Keratinocyte (primary cell): ENCODE measurements at places on chromosomes 16 and 17. TPM values are rescaled to one million over a fixed set of nuclear protein-coding genes. Genes with fewer than 3 reads are reported as not detected.

The SLC6A4 gene
- 0.01 TPM in 1 of 3 replicates, not detected in the others for polyA plus RNA-seq

The C17orf67 gene
- 0.33 to 0.52 TPM (median 0.46 TPM) in 3 replicates for polyA plus RNA-seq

The GALR2 gene
- 0.06 TPM in 1 of 3 replicates, not detected in the others for polyA plus RNA-seq

The GJC1 gene
- polyA plus RNA-seq = 6.5 to 17.1 TPM (median 11.1 TPM) in 3 replicates

The PROCA1 gene
- polyA plus RNA-seq = 0.33 to 0.62 TPM (median 0.39 TPM) in 3 replicates

The ICAM2 gene
- polyA plus RNA-seq = 0.09 to 0.21 TPM (median 0.16 TPM) in 3 replicates

The PLLP gene
- 8.7 to 15.4 TPM (median 13.1 TPM) in 3 replicates for polyA plus RNA-seq

The PERCC1 gene
- not detected in 3 replicates for polyA plus RNA-seq

The COTL1 gene
- polyA plus RNA-seq = 60.2 to 197 TPM (median 116 TPM) in 3 replicates

The INCA1 gene
- 0.21 to 0.39 TPM (median 0.26 TPM) in 3 replicates for polyA plus RNA-seq

The ATAD5 gene
- 0.50 to 2.2 TPM (median 1.6 TPM) in 3 replicates for polyA plus RNA-seq

The SLFN12L gene
- polyA plus RNA-seq = 0.05 to 0.09 TPM (median 0.06 TPM) in 3 replicates

The JUP gene
- polyA plus RNA-seq = 152 to 261 TPM (median 192 TPM) in 3 replicates

The MRPL45 gene
- polyA plus RNA-seq = 47.4 to 64.9 TPM (median 53.3 TPM) in 3 replicates

The RUNDC1 gene
- 10.8 to 12.8 TPM (median 11.1 TPM) in 3 replicates for polyA plus RNA-seq

The TBC1D26 gene
- 0.08 TPM in 1 of 3 replicates, not detected in the others for polyA plus RNA-seq

The KRTAP3-2 gene
- not detected in 3 replicates for polyA plus RNA-seq

The TP53TG3 gene
- polyA plus RNA-seq = not detected in 3 replicates

The NHLRC4 gene
- polyA plus RNA-seq = 0.09 to 0.22 TPM (median 0.10 TPM) in 3 replicates

The CCL16 gene
- not detected in 3 replicates for polyA plus RNA-seq

The CD300LB gene
- not detected in 3 replicates for polyA plus RNA-seq

The G6PC1 gene
- polyA plus RNA-seq = not detected in 3 replicates

The COPRS gene
- 19.2 to 41.3 TPM (median 30.3 TPM) in 3 replicates for polyA plus RNA-seq

The METTL26 gene
- 46.9 to 65.8 TPM (median 49.4 TPM) in 3 replicates for polyA plus RNA-seq

The CCL2 gene
- 0.24 to 0.49 TPM in 2 of 3 replicates, not detected in the other for polyA plus RNA-seq

The TPSD1 gene
- not detected in 3 replicates for polyA plus RNA-seq

The AURKB gene
- 1.4 to 28.2 TPM (median 12.6 TPM) in 3 replicates for polyA plus RNA-seq

The TBC1D3C gene
- polyA plus RNA-seq = not detected in 3 replicates

The ACSM5 gene
- not detected in 3 replicates for polyA plus RNA-seq

The BICDL2 gene
- 0.91 to 2.8 TPM (median 1.3 TPM) in 3 replicates for polyA plus RNA-seq

The ELMO3 gene
- 21.0 to 38.7 TPM (median 23.4 TPM) in 3 replicates for polyA plus RNA-seq

The DNAH3 gene
- 1.00 to 1.4 TPM (median 1.2 TPM) in 3 replicates for polyA plus RNA-seq

The GRIN2A gene
- 0.01 TPM in 1 of 3 replicates, not detected in the others for polyA plus RNA-seq

The IKZF3 gene
- polyA plus RNA-seq = 0.04 TPM in 1 of 3 replicates, not detected in the others

The GFER gene
- polyA plus RNA-seq = 10.3 to 13.4 TPM (median 12.0 TPM) in 3 replicates

The SBK1 gene
- 0.01 to 0.04 TPM (median 0.03 TPM) in 3 replicates for polyA plus RNA-seq

The SLC35G6 gene
- not detected in 3 replicates for polyA plus RNA-seq

The ZNF423 gene
- 0.02 to 0.05 TPM in 2 of 3 replicates, not detected in the other for polyA plus RNA-seq

The CACNG1 gene
- polyA plus RNA-seq = not detected in 3 replicates

The TMIGD1 gene
- not detected in 3 replicates for polyA plus RNA-seq

The RCVRN gene
- polyA plus RNA-seq = not detected in 3 replicates

The KRT27 gene
- polyA plus RNA-seq = 0.05 TPM in 1 of 3 replicates, not detected in the others

The TNP2 gene
- not detected in 3 replicates for polyA plus RNA-seq

The XYLT1 gene
- polyA plus RNA-seq = 4.4 to 10.0 TPM (median 6.1 TPM) in 3 replicates

The TMEM98 gene
- polyA plus RNA-seq = 66.8 to 93.6 TPM (median 83.4 TPM) in 3 replicates

The CACNG3 gene
- polyA plus RNA-seq = not detected in 3 replicates

The KRTAP2-3 gene
- polyA plus RNA-seq = 8.4 to 21.3 TPM (median 9.0 TPM) in 3 replicates

The PRM2 gene
- polyA plus RNA-seq = not detected in 3 replicates

The CDH8 gene
- polyA plus RNA-seq = 0.14 to 0.37 TPM (median 0.18 TPM) in 3 replicates

The MMP2 gene
- polyA plus RNA-seq = 54.5 to 116 TPM (median 59.2 TPM) in 3 replicates

The METRN gene
- polyA plus RNA-seq = 27.1 to 171 TPM (median 42.1 TPM) in 3 replicates
